Caco-2 (cell line): ENCODE measurements at places on chromosomes 11 and 22. TPM values are rescaled to one million over a fixed set of nuclear protein-coding genes. Genes with fewer than 3 reads are reported as not detected.

The MMP13 gene
- not detected in 2 replicates for total RNA-seq

The TNNT3 gene
- total RNA-seq, result 0.88 and 2.8 TPM in 2 replicates

DNA sequence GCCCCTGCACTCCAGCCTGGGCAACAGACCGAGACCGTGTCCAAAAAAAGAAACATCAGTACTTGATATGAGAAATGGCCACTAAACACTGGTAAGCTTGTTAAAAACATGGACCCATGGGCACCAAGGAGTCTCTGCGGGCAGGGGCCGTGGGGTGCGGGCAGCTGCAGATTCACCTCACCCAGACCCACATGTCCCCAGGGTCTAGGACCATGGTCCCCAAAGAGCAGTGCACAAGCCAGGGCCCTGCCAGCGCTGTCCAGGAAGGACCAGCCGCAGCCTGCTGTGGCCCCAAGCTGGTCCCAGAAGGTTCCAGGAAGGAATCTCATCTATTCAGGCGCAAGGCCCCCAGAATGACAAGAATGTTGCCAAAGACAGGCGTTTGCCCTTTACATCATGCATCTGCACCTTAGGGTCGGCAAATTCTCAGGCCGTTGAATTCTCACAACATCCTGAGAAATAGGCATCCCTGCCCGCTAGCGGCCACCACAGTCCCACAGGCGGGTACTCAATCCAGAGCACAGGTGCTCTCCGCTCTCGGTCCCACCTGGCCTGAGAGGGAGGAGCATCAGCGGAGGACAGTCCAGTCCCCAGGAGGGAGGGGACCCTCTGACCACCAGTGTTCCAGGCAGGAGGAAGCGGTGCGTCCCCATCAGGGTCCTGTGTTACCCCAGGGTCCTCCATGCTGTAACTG is 9.5 kb downstream of the YPEL1 start:
- DNase-seq, result no peak

DNA sequence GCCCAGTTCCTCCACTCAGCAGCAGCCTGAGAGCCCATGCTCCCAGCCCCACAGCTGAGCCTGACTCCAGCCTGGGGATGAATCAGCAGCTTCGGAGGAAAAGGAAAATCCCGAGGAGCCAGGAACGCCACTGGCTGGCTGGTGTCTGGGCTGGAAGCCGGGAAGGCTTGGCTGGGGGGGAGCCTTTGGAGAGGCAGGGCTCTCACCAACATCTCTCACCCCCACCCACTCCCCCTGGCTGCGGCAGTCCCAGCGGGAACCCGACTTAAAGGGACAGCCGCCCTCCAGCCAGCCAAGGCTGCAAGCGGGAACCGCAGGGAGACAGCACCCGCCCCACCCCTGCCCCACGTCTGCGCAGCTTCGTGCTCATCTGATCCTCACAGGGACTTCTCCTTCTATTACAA is 28.4 kb downstream of the KIAA0930 start:
- no peak for DNase-seq

GRCh38 chr11:78039391-78039918 is 16.4 kb upstream of the KCTD14 start:
- DNase-seq, result no peak

DNA sequence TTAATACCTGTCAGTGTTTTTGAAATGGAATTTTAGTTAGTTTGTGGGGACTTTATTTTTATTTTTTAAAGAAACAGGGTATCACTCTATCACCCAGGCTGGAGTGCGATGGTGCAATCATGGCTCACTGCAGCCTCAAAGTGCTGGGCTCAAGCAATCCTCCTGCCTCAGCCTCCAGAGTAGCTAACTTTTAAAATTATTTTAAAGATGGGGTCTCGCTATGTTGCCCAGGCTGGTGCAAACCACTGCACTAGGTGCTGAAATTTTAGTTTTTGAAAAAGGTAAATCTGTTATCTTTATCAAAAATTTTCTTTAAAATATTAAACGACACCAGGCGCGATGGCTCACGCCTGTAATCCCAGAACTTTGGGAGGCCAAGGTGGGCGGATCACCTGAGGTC is 42.6 kb downstream of the AMBRA1 start:
- no peak for DNase-seq

DNA sequence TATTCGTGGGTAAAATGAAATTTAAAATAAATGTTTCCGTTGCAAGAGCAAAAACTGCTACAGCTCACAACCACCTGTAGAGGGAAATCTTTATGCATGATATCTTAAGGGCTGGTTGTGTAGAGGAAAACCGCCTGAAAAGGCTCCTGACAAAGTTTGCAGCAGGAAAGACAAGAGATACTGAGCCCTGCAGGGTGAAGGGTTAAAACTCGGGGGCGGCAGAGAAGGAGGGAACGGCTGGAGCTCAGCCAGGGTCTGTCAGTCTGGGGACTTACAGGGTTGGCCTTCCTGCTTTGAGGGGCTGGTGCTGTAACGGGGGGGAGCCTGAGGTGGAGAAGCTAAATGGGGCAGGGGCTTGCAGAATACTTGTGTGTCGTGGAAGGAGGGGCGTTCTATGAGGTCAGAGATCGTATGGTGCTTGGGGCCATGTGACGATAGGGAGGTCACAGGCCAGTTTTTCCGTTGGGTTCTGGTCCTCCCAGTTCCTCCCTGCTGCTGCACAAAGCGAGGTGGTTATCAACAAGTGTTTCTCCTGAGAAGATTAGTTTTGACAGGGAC is 122.9 kb upstream of the HSD17B12 start:
- no peak for DNase-seq

DNA sequence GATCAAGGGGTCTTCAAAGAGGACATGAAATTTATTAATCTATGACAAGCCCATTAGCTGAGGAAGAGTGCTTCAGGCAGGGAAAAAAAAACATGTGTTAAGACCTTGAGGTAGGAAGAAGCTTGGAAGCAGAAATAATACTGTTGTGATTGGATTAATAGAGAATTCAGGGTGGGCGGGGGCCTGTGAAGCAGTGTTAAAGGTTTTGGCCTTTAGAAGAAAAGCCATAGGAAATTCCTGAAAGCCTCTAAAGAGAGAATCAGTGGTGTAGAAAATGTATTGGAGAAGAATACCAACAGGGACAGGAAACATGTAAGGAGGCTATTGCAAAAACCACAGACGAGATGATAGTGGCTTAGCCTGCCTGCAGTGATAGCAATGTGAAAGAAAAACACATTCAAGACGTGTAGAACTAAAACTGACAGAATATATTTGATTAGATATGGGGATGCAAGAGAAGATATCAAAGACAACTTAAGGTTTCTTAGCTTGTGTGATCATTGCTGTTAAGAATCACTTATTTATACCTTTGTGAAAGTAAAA is 404.4 kb upstream of the ANO3 start:
- no peak for DNase-seq

The TTC28 gene
- 12.0 and 12.9 TPM in 2 replicates for total RNA-seq

The GSTT2 gene
- 0.82 and 1.0 TPM in 2 replicates for total RNA-seq

- no peak for DNase-seq
These were observed 15.8 kb upstream of the GPHA2 start for GRCh38 chr11:64951529-64951928.

- no peak for DNase-seq
These were observed 29.4 kb upstream of the SLN start for GRCh38 chr11:107741044-107741823.

- DNase-seq, result peak; percentile 78
These were observed 32.6 kb upstream of the APLP2 start for GRCh38 chr11:130037058-130037457.

The TSSC4 gene
- total RNA-seq, result 46.2 and 60.9 TPM in 2 replicates

DNA sequence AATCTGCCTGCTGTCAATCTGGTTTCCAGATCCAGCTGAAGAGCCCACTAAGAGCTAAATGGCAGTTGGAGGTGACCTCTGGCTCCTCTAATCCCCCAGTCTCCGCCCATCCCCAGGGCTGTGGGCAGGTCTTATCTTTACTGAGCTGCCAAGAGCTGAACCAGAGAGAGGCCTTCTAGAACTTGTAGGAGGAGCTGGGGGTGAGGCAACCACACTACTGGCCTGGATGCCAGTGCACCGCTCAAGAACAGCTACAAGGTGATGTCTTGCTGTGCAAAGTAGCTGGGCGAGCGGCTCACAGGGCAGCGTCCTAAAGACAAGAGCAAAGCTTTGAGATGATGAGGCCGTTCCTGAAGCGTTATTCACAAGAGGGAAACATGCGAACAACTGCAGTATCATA is 374.6 kb downstream of the CTTN start:
- peak; percentile 80 for DNase-seq

- peak; percentile 67 for DNase-seq
These were observed 2.9 kb upstream of the HORMAD2 start for GRCh38 chr22:30077279-30077880.

DNA sequence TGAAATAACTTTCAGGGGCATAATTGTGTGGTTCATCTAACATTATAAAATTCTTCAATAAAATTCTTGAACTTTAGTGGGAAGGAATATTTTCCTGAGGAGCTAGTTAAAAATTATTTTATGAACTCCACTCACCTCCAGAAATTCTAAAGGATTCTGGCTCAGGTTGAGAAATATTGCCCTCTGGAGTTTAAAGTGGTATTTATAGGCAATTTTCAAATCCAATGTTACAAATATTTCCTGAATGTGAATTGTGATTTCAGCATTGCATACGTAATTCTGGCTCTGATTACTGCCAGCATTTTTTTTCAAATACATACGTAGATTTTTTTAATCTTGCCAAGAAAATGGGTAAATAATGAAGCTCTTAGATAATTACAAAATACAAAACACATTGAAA is 598.2 kb upstream of the ANO3 start:
- no peak for DNase-seq

GRCh38 chr11:124763156-124763947 is 1.3 kb upstream of the ESAM start:
- DNase-seq, result peak; percentile 93

The OSM gene
- total RNA-seq, result not detected in 2 replicates

- DNase-seq, result no peak
These were observed 54.4 kb downstream of the ATXN10 start for GRCh38 chr22:45726081-45726480.

DNA sequence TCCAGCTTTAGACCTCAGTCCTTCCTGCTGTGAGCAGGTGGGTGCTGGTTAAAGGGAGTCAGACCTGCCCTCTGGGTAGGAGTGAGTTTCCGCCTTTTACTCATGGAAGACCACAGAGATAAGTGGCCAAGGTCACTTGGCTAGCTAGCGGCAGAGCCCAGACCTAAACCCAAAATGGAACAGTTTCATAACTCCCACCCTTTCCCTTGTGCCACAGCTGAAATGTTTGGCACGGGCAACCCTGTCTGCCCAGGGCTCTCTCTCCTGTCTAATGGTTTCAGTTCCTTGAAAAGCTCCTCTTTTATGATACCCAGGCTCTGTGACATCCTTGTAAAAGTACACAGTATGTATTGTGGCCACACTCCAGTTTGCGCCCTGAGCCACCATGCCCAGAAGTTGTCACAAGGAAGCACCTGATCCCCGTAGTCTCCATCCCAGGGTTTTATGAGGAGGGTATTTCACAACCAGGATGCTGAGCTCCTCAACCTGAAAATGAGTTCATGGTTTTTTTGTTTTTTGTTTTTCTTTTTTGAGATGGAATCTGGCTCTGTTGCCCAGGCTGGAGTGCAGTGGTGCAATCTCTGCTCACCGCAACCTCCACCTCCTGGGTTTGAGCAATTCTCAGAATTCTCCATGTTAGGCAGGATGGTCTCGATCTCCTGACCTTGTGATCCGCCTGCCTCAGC is 5.1 kb downstream of the MB start:
- DNase-seq, result no peak

GRCh38 chr11:104705490-104706190 is 192.6 kb downstream of the CASP12 start:
- no peak for DNase-seq

The APOA1 gene
- total RNA-seq, result 872 and 913 TPM in 2 replicates

- no peak for DNase-seq
These were observed 55.6 kb downstream of the APOL3 start for GRCh38 chr22:36104988-36105387.

DNA sequence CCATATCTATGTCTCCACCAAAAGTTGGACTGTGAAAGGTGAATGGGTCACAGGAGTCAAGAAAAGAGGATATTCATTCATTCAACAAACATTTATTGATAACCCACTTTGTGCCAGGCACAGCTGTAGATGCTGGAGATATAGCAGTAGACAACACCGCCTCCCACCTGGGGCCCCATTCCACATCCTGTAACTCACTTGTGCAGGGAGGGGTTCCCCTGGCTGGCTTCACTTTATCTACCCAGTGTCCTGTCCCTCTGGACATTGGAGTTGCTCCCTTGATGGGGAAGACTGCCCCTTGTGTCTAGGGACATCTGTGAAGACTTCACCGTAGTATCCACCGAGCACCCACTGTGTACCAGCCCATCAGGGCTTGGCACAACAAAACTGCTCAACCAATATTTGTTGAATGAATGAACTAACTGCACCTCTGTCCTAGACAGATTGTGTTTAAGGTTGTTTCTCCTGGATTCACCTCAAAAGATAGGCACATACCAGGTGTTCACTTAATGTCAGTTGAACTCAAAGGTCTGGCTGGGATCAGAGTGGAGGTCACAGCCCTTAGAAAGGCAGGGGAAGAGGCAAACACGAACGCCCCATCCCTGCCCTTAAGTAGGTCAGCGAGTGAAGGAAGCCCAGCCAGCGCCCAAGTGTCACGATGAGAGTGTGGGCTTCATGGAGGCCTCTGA is 1.4 kb upstream of the OVOL1 start:
- DNase-seq, result no peak

DNA sequence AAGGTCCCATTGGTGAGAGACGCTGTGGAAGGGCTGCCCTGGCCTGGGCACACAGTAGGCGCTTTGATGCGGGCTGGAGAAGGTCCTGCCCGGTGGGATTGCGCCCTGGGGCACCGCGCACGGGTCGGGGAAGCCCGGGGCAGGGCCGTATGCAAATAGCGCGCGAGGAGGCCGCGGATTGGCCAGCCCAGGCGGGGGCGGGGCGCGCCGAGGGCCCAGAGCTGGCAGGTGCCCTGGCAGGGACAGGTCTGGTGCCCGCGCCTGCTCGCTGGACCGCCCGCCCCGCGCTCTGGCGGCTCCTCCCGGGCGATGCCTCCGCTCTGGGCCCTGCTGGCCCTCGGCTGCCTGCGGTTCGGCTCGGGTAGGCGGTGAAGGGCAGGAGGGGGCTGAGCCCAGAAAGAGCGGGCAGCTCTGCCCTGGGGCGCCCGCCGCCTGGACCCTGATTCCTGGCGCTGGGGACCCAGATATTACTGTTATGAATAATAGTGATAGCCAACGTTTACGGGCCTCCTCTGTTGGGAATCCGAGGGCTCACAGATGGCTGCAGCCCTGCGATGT is at the start of gene UPK3A:
UPK3A (plus strand) TSS at position 245 of the 558 bp plus-strand sequence; CDS start at position 310, 65 bp downstream.
- DNase-seq, result no peak

The USP2 gene
- 13.9 and 14.4 TPM in 2 replicates for total RNA-seq

DNA sequence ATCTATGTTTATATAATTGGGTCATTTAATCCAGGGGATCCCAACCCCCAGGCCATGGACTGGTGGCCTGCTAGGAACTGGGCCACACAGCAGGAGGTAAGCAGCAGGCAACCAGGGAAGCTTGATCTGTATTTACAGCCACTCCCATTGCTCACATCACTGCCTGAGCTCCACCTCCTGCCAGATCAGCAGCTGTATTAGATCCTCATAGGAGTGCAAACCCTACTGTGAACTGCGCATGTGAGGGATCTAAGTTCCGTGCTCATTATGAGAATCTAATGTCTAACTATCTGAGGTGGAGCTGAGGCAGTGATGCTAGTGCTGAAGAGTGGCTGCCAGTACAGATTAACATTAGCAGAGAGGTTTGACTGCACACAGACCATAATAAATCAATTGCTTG is 32.8 kb downstream of the MS4A2 start:
- no peak for DNase-seq

The MFNG gene
- 3.6 TPM in 2 replicates for total RNA-seq
